Smooth muscle cell of the brain vasculature (primary cell): ENCODE measurements at places on chromosomes 3 and 15.

GRCh38 chr3:46368569-46368968, 2.2 kb upstream of the CCR5 start:
- DNase-seq = no peak

DNA sequence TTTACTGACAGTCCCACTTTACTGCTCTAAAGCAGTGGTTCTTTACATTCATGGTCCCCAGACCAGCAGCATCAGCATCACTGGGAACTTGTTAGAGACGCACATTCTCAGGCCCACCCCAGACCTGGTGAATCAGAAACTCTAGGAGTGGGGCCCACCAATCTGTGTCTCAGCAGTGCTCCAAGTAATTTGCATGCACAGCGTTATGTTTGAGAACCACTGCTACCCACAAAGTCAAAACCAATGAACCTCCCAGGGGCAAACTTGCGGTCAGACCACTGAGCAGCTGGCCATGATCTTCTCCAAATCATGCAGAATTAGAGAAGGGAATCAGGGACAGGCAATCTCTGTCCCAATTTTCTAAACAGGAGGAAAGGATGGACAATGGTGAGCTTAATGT, 58.5 kb downstream of the ST8SIA2 start:
- DNase-seq = no peak

DNA sequence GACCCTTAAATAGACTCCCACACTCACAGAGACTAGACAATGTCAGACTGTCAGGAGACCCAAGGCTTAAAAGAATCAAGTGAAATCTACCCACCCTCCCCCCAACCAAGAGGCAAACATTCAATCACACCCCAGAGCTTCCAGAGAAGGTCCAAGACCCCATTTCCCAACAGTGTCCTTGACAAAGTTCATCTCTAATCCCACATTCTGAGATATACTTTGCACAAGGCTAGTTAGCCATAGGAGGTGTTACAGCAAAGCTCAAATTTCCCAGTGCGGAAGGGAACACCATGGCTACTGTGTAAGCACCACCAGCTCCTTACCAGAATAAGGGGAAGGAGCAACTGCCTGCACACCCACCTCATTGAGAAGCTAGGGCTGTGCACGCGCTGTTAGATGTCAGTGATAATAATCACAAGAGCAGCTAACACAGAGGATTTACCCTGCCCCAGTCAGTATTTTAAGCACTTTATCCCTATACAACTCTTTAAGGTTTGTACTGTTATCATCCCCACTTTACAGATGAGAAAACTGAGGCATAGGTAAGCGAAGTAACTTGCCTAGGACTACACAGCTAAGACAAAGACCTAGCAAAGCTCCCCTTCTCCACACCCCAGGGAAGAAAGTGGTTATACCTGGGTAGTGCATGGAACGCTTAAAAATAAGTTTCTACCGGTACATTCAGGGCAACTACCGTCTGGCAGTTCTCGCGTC, 17.3 kb downstream of the SPATA12 start:
- DNase-seq = no peak

- DNase-seq = no peak
Observed at GRCh38 chr15:52005748-52006701, 13.0 kb upstream of the MAPK6 start.

GRCh38 chr15:57451555-57451954, 75.2 kb downstream of the CGNL1 start:
- DNase-seq = no peak

DNA sequence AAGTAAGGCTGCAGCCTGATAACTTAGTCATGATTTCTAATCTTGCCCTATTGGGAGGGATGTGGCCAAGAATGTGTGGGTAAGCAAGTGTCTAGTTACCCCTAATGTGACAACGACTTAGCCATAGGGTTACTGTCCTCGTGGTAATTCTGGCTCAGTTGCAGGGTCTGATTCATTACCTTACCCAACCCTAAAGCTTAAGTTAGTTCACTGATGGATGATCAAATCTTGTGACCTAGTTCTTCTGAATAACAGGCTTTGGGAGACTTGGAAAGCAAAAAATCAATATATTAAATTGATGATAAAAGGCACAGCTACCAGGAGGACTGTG, 1.6 kb upstream of the INTS14 start:
- no peak for DNase-seq

- DNase-seq = no peak
Observed at GRCh38 chr15:25710184-25710583, 152.9 kb downstream of the ATP10A start.

DNA sequence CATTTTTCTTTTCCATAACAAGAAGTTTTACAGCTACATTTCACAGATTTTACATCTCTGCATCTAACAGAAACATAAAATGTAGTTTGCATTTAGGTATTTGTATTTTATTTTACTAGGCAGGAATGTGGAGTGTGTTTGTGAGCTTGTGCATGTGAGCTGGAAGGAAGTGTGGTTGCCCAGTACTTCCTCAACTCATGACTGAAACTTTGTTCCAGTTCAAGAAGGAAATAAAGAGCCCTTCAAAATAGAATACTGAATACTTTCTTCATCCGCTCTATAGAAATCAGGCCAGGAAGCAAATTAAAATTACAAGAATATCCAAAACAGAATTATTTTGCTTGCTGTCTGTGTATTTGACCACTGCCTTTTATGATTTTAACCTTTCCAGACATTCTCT, 81.3 kb downstream of the CHL1 start:
- no peak for DNase-seq

GRCh38 chr15:88491158-88491557, 23.6 kb downstream of the MRPS11 start:
- DNase-seq = no peak

DNA sequence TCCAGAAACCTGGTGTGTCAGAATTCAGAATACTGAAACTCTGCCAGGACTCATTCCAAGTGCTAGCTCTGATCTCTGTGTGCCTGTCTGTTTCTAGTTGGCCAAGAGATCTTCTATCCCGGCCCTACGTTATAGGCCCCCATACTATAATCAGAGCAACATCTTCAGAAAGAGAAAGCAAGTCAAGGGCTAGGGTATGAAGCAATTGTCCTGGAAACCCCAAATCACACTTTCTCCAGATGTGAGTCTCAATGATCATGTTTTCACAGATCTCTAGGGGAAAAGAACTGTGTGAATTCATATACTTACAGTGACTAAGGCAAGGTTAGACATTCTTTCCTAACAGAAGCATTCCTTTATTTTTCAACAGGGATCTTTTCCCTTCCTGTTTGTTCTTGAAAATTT, 309.7 kb downstream of the SLC9A9 start:
- no peak for DNase-seq
